ENCODE measurements at places on chromosomes 3 and 15.

GRCh38 chr3:13564751-13565560 is 16.0 kb downstream of the FBLN2 start:
- DNase-seq: no peak

- no peak for DNase-seq
Measured at GRCh38 chr3:42263354-42264346, 2.3 kb downstream of the CCK start.

- no peak for DNase-seq
Measured at GRCh38 chr15:101105059-101105891, 146.6 kb downstream of the CHSY1 start.

DNA sequence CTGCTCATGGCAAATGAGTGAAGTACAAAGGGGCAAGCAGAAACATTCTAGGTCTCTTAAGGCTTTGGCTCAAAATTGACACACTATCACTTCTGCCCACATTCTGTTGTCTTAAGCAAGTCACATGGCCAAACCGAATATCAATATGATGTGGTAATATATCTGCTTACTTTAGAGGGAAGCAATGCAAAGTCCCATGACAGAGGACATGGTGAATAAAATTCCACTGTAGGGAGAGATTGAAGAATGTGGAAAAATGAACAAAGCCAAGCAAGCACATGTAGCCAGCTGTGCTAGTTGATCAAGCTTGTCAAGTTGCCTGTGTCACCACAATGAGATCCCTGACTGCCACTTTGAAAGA is 11.2 kb upstream of the TBC1D5 start:
- no peak for DNase-seq

DNA sequence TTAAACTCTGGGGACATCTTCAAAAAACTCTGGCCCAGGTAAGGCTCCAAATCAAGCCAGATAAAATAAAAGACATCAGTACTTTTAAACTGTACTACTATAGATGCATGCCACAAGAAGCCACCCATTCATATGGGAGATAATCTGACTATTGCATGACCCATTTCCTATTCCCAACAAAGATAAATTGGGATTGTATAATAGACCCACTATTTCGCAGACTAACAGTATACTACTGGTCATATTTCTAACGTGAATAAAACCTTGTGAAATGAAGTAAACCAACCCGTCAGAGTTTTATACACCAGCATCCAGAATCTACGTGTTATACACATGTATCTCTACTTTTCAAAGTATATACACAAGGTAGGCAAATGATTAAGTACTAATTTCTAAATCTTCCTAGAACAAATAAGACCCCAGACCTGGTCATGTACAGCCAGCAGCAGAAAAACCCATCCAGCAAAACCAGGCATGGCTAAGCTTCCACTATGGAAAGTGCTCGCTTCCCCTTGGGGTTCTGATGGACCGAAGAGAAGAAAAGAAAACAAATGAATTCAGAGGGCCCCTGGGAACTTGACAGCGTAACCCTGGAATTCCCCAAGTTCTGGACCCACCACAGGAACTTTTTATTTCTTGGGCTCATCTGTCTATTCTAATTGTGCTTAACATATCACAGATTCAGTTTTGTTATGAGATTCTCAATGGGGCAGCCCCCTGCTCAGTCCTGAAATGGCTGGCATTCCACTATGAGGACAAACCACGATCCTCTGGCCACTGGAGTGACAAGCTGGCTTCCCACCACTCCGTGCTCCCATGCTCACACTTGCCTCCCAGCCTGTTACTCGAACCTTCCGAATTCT is 69.1 kb downstream of the MB21D2 start:
- no peak for DNase-seq

- no peak for DNase-seq
Measured at GRCh38 chr3:136249593-136249992, 547 bp upstream of the PCCB start.

DNA sequence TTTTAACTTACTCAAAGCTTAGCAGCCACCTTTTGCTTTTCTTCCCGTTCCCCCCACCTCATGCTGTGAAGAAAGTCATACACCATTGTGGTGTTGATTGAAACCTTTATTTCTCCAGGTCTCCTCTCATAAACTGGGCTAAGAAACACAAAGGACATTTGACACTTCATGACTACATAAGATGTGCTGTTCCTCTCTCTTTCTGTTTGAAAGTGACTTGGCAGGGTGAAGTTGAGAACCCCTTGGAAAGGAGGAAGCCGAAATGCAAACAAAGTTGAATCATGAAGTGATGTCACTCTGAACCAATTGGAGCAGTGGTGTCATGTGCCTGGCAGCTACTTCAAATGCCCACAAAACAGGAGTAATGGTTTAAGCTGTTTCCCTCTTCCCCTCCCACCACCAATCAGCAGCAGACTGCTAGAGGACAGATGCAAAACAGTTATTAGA is 174.7 kb downstream of the IGF1R start:
- DNase-seq: no peak

DNA sequence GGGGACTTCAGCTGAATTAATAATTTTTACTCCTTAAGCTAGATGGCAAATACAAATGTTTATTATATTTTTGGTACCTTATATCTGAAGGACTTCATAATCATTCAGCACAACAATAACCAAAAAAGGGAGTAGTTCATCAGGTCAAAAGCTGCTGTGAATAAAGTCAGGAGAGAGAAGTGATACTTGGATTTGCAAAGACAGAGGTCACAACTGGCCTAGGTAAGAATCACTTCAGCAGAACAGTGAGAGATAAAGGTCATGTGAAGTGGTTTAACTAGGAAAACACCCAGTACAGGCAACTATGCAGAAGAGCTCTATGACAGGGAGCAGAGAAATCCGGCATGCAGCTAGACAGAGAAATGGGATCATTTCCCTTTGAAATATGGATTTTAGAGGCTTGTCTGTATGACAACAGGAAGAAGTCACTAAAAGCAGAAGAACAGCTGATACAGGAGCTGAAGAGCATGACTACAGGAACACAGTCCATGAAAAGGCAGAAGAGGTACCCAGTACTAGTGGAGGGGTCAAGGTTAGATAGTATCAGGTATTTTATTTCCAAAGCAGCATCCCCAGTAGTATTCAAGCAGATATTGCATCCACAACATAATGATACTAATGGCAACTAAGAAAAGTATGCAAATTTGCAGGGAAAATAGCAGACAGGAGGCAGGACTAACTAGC is 25.7 kb downstream of the ZMAT3 start:
- no peak for DNase-seq
